ENCODE measurements at places on chromosomes 1 and 21.

DNA sequence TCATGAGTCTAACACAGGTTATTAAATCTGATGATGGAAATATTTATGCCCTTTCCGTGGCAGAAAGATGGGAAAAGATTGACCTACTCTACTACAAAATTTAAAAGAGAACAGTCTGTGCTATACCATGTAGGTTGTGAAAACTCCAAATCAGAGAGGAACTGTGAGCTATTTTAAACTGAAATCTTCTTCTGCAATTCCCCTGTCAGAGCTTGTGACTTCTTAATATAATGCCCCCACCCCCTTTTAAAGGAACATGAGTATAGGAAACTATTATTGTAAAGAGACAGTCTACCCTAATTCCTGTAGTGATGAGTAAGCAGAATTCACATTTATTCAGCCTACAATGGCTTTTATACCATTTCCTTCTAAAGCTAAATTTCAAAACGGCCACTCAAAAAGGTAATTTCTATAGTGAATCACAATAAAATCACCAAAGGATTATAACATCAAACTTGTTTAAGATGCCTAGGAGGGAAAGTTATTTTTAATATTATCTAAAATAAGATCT, 11.7 kb downstream of the DSCAM start:
- DNase-seq = no peak

- no peak for DNase-seq
Measured at GRCh38 chr1:161840363-161840762, 74.2 kb downstream of the ATF6 start.

- DNase-seq = no peak
Measured at GRCh38 chr1:89728381-89728780, 92.5 kb upstream of the LRRC8D start.

GRCh38 chr1:54975356-54976108, 4.9 kb upstream of the TMEM61 start:
- no peak for DNase-seq

DNA sequence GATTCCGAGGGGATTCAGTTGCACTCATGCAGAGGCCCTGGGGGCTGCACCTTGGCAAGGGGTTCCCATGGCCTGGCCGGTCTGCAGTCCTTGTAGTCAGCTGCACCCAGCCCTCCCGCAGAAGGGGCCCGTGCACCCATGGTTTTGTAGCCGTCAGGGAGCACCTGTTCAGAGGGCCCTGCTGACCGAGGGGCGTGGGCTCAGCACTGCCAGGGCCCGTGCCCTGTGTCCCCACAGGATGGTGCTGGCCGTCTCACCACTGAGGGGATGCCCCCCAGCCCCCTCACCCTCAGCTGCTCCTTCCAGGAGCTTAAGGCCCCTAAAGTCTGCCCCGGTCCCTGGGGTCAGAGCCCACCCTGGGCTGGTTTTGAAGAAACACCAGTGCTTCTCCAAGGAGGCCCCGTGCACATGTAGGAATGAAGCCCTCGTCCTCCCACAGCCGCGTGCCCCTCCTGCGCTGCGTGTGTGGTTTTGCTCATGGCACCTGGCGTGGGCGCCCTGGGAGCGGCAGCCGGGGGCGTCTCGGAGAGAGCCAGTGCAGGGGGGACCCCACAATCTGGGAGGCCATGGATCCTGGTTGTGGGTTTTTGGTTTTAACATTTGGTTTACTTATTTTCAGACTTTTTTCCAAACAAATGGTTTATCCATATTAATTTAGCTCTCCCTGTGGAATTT, 40.1 kb downstream of the PRKCZ start:
- no peak for DNase-seq

DNA sequence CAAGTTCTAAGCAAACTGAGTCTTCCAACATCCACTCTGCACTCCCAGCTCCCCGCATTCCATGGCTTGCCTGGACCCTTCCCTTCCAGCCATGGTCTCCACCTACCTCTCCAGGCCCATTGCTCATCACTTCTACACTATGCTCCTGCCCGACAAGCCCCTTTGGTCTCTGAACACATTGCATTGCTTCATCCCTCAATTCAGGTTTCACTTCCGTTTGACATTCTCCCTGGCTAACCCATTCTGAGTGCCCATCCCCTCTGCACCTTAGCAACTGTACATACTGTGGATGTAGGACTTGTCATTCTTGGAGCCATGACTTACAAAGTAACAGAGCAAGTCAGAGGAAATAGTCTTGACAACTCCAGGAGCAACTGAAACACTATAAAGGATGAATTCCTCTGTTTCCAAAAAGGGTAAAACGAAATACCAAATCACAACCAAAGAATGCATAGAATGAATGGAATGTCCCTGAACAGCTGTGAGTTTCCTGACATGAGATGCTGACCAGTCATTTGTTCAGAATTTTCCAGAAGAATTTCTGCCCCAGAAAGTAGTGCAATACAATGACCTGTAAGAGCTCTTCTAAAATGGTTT, 66.7 kb downstream of the KCNJ6 start:
- no peak for DNase-seq

DNA sequence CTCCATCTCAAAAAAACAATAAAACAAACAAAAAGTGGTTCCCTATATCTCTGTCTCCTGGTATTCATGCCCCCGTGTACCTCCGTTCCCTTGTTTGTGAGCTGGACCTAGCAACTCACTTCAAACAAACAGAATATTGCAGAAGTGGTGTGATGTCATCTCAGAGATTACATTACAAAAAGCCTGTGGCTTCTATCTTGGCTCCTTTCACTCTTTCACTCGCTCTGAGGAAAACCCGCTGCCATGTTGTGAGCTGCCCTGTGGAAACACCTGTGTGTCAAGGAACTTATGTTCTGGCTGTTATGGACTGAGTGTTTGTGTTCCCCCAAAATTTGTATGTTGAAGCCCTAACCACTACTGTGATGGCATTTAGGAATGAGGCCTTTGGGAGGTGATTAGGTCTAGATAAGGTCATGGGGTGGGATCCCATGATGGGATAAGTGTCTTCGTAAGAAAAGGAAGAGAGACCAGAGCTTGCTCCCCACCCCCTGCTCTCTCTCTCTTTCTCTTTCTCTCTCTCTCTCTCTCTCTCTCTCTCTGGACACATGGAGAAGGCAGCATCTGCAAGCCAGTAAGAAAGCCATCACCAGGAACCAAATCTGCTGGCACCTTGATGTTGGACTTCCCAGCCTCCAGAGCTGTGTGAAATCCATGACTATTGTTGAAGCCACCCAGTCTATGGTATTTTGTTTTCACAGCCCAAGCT, 7.4 kb upstream of the HYI start:
- DNase-seq = no peak

- DNase-seq = no peak
Measured at GRCh38 chr1:77238462-77238861, 19.2 kb upstream of the PIGK start.

DNA sequence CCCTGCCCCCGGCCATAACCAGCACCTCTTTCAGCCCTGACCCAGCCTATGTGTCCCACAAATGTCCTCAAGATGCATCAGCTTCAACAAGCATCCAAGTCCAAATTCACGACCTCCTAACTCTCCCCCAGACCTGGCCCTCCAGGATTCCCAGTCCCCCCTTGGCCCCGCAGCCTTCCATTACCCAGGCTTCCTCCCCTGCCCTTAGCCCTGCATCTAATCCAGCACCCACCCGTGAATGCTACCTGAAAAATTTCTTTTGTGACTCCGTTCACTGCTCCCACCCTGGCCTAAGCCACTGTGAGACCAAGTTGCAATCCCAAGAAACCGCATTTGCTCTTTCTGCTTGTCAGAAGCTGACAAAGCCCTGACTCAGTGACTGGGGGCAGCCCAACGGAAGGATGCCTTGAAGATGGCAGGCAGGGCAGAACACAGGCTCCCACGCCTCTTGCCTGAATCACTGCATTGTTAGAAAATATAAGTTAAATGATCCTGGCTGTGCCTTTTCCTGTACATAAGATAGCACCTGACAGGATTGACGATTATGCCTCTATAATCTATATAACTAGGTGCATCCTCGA, 939 bp upstream of the MFAP2 start:
- no peak for DNase-seq

DNA sequence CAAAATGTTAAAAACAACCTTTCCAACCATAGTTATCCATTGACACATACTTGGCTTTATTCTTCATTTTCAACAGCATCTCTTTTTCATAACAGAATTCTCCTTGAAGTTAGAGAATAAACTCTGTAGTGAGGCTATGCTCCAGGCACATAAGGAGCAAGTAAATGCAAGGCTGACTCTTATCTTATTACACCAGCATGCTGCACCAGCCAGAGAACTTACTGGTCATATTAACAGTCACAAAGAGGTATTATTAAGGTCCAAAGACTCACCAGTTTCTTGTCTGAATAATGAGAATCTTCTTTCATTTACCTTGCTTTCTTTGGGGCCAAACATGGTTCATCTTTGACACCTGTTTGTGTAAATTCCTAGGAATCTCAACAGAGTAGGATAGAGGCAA, 71.3 kb upstream of the IVNS1ABP start:
- no peak for DNase-seq

DNA sequence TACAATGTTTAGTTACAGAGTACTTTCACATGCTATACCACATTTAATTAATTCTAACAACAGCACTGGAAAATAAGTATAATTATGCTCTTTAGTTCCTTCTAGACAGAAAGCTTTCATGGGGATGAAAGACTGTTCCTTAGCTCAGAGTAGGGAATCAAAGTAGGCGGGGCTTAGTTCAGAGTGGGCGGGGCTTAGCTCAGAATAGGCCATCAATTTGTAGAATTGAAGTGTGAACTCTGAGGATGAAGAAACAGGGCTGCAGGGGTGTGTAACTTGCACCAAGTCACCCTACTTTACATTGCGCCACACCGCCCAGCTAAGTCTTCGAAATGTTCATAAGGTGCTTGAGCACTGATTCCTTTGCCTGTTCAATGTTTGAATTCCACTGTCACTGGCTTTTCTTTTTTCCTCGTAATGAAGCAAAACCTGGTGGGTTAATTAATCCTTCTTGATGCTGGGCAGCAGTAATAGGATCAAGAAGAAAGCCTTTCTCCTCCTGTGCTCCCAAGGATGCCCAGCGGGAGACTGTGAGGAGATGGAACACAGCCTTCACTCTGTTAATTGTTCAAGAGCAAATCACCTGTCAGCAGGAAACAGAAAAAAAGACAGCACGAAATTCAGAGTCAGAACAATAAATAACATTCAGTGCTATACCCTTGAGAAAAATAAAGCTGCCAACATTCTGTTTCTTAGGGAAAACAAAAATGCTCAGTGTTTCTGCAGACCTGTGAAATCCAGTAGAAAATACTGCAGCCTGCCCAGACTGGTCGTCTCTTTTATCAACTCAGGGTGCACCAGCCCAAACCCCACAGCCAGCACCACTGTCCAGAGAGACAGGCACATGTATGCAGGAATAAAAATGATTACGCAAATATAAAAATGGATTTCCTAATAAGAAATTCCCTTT, 66.5 kb upstream of the CAMK1G start:
- DNase-seq = no peak

Data from Right ventricle myocardium inferior (tissue), 1 donor.